ENCODE measurements at places on chromosomes 3 and 15.

GRCh38 chr3:4719046-4719501, 225.9 kb downstream of the ITPR1 start:
- no peak for DNase-seq

- no peak for DNase-seq
Measured at GRCh38 chr3:40780291-40780924, 255.6 kb downstream of the ZNF621 start.

DNA sequence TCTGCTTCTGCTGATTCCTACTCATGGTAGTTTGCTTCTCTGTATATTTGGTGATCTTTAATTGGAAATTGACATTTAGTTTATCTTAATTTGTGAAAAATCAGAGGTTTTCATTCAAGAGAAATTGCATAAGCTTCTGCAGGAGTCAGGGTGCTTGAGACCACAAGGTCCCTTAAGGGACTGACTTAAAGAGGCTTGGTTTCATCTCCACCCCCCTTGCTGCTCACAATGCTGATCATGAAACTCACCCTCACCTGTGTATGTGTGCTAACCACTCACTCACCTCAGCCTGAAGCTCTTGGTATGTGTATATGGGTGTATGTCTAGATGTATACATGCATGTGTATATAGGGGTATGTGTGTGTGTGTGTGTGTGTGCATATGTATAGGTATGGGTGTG, 11.4 kb downstream of the PGPEP1L start:
- DNase-seq, result no peak

GRCh38 chr15:81312790-81313543, 11.0 kb downstream of the STARD5 start:
- no peak for DNase-seq

DNA sequence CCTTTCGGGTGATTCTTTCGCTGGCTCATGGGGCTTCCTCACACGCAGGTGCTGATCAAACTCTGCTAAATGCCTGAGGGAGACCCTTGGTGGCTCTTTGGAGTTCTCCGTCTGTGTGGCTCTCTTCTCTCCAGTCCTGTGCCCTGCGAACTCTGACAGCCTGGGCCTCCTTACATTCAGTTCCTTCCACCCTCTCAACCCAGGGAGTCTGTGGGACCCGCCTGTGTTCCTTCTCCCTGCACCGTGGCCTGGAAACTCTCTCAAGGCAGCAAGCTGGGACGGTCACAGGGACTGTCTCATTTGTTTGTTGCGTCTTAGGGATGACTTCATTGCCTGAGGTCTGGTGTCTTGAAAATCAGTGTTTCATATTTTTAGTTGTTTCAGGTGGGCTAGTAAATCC, 37.0 kb upstream of the CORO2B start:
- DNase-seq, result no peak

DNA sequence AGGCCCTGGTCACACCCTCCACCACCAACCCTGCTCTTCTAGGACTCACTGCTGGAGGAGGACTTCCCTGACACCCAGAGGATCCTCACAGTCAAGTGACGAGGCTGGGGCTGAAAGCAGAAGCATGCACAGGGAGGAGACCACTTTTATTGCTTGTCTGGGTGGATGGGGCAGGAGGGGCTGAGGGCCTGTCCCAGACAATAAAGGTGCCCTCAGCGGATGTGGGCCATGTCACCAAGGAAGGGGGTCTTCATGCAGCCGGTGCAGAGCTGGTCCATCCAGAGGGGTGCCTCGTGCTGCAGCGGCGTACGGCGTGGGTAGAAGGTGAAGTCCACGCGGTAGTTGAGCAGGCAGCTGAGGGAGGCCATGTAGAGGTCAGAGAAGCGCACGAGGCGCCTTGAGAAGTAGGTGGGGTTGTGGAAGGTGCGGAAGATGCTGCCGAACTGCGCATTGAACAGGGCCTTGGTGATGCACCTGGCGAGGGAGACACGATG, 9.4 kb downstream of the NT5DC2 start:
- no peak for DNase-seq

DNA sequence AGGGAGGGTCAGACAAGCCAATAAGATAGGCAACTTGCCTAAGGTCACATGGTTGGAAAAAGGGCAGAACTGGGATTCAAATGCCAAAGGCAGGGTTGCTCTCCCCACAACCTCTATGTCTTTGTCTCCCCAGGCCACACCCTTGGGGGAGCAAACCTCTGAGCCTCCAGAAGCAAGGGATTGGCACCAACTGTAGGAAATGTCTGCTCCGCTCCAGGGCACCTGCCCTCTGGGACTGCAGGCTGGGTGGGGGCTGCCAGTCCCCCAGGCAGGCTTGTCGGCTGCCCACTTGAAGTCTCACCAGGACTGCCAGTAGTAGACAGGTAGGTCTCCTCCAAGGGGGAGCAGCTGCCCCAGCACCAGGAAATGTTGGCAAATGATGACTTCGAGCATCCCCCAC, 2.0 kb downstream of the FAM3D start:
- DNase-seq, result no peak

DNA sequence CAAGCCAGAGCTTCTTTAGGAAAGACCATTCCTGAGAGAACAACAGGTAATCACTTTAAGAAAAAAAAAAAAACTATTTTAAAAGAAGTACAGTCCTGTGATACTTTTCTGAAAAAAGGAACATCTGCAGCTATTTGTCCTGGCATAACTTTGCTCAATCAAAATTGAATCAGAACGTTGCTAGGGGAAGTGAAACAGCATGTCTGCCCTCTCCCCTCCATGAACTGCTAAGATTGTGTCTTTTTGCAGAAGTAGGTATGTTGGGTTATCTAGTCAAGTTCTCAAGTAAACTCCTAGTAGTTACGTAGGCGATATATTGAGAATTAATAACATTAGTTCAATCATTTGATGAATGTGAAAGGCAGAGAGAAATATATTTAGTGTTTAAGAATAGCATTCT, 1013.3 kb downstream of the TUSC7 start:
- DNase-seq, result no peak

DNA sequence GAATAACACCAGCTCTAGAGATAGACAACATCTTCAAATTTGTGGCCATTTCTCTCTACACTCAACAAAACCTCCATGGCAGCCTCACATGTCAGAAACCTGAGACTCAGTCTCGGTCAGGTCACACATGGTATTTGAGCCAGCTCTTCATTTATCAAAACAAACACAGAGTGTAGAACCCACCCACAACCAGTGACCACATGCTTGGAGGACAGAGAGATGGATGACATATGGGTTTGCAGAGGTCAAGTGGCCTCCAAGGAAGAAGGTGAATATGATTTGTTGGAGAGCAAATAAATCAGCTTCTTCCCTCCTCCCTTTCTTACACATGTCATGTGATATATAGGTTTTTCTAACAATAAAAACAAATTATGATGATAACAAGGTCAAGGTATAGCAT, 278.1 kb upstream of the LRTM1 start:
- no peak for DNase-seq

DNA sequence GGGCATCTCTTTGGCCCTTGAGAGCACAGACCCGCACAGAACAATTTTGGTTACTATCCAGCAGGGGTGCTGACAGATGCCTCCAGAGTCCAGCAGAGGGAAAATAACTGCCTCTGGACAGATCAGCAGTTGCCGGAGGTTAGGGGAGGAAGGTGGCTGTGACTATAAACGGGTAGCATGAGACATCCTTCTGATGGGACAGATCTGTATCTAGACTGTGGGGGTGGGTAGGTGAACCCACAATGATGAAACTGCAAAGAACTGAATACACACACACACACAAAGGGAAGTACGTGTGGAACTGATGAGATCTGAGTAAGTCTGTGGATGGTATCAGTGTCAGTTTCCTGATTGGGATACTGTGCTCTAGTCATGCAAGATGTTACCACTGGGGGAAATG, 21.2 kb downstream of the ADAMTS7 start:
- no peak for DNase-seq

- DNase-seq, result no peak
Measured at GRCh38 chr15:93070132-93070531, 18.9 kb downstream of the RGMA start.

GRCh38 chr3:71495708-71496472, 87.6 kb downstream of the FOXP1 start:
- DNase-seq, result no peak

- DNase-seq, result peak; percentile 86
Measured at GRCh38 chr3:185175370-185175987, 22.6 kb upstream of the C3orf70 start.

GRCh38 chr3:54536450-54536849, 391.4 kb downstream of the LRTM1 start:
- no peak for DNase-seq

DNA sequence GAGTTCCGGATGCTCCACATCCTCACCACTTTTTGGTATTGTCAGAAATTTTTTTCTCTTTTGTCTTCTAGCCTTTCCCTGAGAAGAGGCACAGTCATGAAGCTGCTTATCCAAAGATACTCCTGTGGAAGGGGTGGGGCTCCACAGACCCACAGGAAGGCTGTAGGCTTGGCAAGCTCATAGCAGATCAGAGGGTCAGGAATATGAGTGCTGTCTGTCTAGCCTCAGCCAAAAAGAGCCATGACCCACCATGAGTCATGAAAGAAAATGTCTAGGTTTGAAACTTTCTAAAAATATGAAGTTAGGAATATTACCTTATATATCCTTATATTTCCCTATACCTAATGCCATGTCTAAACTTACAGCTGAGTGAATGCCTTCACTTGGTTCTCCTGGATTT, 118.2 kb upstream of the THBS1 start:
- DNase-seq, result no peak

- no peak for DNase-seq
Measured at GRCh38 chr3:140468407-140468806, 209.5 kb upstream of the TRIM42 start.

DNA sequence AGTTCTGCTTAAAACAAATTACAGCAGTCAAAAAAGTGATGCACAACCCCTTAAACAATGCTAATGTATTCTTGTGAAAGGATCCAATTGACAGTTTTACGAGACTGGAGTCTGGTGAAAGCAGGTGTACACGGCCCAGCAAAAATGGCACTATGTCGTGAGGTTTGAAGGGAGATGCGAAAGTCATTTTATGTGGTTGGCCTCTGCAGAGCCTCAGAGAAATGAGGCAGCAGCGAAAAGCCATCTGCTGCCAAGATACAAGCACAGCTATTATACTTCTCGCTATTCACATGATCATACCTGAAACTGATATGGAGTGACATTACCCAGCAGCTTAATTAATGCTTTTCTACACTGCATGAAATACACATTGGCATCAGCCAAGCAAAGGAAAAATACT, 36.4 kb downstream of the MECOM start:
- DNase-seq, result no peak

DNA sequence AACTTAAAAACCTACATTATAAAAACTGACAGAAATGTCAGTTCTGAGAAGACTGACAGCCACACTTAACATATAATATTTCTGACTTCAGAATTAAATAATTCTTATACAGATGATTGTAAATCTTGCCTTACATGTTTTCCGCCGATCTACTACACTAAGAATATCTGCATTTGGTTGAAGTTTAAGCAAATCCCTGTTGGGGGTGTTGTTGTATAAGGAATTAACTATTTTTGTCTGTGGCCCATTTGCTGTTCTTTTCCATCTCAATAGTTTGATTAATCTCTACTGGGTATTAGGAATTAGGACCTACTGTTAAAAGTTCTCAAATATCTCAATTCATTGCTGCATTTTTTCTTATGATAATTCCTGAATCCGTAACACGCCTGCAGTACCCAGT, 838.3 kb upstream of the ROBO1 start:
- DNase-seq, result no peak

DNA sequence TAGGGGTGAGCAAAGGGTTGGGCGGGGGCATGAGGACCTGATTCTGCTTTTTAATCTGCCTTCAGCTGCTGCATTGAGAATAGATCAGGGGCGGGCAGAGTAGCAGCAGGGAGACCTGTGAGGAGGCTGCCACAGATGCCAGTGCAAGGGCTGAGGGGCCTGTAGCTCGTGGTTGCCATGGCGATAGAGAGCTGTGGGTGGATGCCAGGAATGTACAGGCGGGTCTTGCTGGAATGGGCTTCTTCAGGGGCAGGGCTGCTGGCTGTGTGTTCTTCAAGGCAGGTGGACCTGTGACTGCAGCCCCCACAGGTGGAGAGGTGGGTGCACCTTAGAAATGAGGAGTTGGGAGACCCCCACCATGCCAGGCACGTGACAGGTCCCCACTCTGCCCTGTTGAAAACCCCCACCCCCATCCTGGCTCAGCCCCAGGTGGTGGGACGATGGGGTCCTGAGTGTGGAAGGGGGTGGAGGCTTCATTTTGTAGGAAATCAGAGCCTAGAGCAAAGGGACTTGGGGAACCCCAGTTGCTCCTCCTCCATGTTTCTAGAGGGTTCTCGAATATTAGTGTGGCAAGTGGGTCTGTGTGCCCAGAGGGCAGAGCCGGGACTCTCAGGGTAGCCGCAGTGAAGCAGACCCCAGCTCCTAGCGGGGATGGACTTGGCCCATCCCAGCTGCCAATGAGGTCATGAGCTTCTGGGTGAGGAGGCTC, 38.3 kb downstream of the SLC6A6 start:
- no peak for DNase-seq

DNA sequence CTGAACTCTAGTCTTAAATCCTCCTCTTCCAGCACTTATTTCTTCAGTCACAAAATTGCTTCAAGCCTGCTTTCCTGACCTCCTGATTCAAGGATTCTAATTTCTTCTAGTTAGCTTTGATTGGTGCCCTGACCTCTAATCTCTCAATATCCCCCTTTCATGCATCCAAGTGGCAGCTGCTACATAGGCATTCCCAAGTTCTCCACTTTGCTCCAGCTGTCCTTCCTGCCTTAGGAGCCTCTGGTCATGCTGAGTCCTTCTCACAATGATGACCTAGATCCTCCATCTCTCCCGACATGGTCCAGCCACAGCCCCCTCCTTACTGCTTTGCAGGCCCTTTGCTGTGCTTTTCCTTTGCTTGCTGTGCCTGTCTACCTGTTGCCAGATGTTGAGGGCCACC, 347.8 kb upstream of the C2CD4B start:
- DNase-seq, result no peak

- DNase-seq, result no peak
Measured at GRCh38 chr15:28153492-28154119, 54.5 kb upstream of the OCA2 start.

All from erythroblast (primary cell).